Amniotic epithelial cell (primary cell): ENCODE measurements at places on chromosomes 16 and 17.

DNA sequence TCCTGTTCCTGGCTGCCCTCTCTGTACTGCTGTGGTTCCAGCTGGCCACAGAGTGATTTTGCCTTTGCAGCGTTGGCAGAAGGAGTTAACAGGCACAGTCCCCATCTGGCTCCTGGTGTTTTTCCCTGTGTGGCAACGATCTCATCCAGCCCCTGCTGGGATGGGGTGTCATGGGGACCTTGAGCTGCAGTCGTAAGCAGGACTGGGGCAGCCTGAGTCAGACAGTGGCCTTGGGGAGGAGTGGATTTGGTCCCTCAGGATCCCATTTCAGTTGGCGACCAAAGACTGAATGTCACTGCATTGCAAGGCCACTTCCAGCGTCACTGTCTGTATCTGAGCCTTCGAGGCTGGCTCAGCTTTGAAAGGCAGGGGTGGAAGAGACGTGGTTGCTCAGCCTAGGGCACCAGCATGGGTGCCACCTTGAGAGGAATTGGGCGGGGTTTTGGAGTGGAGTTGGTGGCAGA, 11.9 kb downstream of the TMEM94 start:
- DNase-seq, result no peak

- DNase-seq, result peak; percentile 88
Measured at GRCh38 chr17:38557836-38558727, 47.7 kb downstream of the SRCIN1 start.

DNA sequence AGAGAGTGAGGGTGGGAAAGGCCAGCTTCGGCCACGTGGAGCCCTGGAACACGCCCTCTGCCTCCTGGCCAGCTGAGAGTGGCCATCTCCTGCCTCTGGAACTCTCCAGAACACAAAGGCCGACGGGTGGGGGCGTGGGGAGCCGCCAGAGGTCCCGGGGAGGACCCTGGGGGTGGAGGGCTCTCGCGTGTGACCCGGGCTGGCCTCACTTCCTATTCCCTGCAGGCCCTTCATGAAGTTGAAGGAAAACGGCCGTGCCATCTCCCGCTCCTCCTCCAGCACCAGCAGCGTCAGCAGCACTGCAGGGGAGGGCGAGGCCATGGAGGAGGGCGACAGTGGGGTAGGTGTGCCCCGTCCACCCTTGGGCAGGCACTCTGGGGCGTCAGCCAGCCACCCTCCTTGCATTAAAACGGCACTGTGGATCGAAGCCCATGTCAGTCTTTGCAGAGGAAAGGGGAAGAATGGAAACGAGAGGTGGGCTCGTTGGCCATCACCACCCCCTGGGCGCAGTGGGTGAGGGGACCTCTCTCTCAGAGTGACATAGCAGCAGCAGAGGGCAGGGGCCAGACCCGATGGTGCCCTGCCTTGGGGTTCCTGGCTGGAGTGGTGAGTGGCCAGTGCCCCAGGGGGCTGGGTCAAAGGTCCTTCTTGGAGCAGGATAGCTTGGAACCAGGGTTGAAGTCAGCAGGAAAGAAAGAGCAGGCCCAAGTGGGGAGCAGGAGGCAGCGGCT, 37.1 kb downstream of the OR1D5 start:
- no peak for DNase-seq

- DNase-seq, result no peak
Measured at GRCh38 chr17:32192379-32192778, 50.1 kb downstream of the RHOT1 start.

DNA sequence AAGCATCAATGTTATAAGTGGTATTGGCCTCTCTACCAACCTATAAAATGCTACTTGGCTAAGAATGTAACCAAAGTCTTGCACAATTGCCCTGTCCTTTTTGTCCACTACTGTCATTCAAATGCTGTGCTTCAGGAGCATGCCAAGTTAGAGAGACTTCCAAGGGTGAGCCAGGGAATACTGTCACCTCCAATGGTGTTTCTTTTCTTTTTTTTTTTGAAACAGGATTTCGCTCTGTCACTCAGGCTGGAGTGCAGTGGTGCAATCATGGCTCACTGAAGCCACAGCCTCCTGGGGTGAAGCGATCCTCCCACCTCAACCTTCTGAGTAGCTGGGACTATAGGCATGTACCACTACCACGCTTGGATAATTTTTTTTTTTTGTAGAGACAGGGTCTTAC, 43.7 kb upstream of the ERN1 start:
- DNase-seq, result no peak

GRCh38 chr16:24850289-24850938, 4.7 kb downstream of the SLC5A11 start:
- peak; percentile 81 for DNase-seq

GRCh38 chr16:56413381-56413780, 12.0 kb downstream of the AMFR start:
- DNase-seq, result no peak

GRCh38 chr16:2883458-2883908, 468 bp downstream of the FLYWCH2 start:
- no peak for DNase-seq
